ENCODE measurements at places on chromosomes 5 and 9. TPM values are rescaled to one million over a fixed set of nuclear protein-coding genes. Genes with fewer than 3 reads are reported as not detected.

The SCGB3A1 gene
- not detected for total RNA-seq

The IFNA13 gene
- total RNA-seq, result not detected

The CEP120 gene
- 39.2 TPM for total RNA-seq

The ANKRD18A gene
- total RNA-seq, result 6.1 TPM

The MYOT gene
- total RNA-seq, result not detected

- DNase-seq, result no peak
Measured at GRCh38 chr5:58961631-58962280, 378.9 kb downstream of the RAB3C start.

DNA sequence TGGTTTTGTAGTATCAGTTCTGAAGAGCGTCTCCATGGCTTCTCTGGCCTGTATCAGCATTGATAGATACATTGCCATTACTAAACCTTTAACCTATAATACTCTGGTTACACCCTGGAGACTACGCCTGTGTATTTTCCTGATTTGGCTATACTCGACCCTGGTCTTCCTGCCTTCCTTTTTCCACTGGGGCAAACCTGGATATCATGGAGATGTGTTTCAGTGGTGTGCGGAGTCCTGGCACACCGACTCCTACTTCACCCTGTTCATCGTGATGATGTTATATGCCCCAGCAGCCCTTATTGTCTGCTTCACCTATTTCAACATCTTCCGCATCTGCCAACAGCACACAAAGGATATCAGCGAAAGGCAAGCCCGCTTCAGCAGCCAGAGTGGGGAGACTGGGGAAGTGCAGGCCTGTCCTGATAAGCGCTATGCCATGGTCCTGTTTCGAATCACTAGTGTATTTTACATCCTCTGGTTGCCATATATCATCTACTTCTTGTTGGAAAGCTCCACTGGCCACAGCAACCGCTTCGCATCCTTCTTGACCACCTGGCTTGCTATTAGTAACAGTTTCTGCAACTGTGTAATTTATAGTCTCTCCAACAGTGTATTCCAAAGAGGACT is 1.5 kb downstream of the GPR21 start:
- DNase-seq, result no peak

GRCh38 chr9:91023741-91024140 is 222.1 kb downstream of the SYK start:
- DNase-seq, result no peak

Measured in activated naive CD4-positive, alpha-beta T cell treated with anti-CD3 and anti-CD28 coated beads for 36 hours (primary cell).